Natural killer cell (primary cell): ENCODE measurements at places on chromosomes 12 and 14. TPM values are rescaled to one million over a fixed set of nuclear protein-coding genes. Genes with fewer than 3 reads are reported as not detected.

Gene EIF2S3B
- not detected for total RNA-seq

Gene ETFBKMT
- total RNA-seq: 1.9 TPM

Gene VWF
- total RNA-seq: 0.71 TPM

Gene TESPA1
- 39.9 TPM for total RNA-seq

Gene CEP170B
- 0.24 TPM for total RNA-seq

Gene ALDH1L2
- total RNA-seq: 1.1 TPM

Gene CDK4
- 30.7 TPM for total RNA-seq

Gene REP15
- total RNA-seq: not detected

Gene SOAT2
- total RNA-seq: not detected

Gene HHIPL1
- total RNA-seq: not detected

Gene NFATC4
- not detected for total RNA-seq

Gene RPL10L
- total RNA-seq: not detected

Gene KRT6C
- total RNA-seq: not detected

Gene ADSS1
- total RNA-seq: 2.1 TPM

Gene TMEM120B
- 8.4 TPM for total RNA-seq

Gene TAOK3
- total RNA-seq: 157 TPM

Gene ALX1
- not detected for total RNA-seq

Gene OR6C68
- not detected for total RNA-seq

Gene FAIM2
- total RNA-seq: 0.09 TPM

Gene MAPKAPK5
- total RNA-seq: 54.8 TPM

Gene SIX6
- total RNA-seq: not detected

Gene TMEM119
- 0.70 TPM for total RNA-seq

Gene EML5
- total RNA-seq: 1.0 TPM

Gene IFNG
- total RNA-seq: 124 TPM

Gene DPF3
- 1.4 TPM for total RNA-seq

Gene CLEC12A
- 13.6 TPM for total RNA-seq

Gene CEBPE
- not detected for total RNA-seq

Gene VRTN
- not detected for total RNA-seq

Gene HSP90AA1
- 470 TPM for total RNA-seq

Gene CCDC38
- 1.2 TPM for total RNA-seq

Gene PIWIL1
- total RNA-seq: not detected

Gene NPAS3
- total RNA-seq: not detected

Gene MYH7
- not detected for total RNA-seq

Gene TMEM30B
- 1.0 TPM for total RNA-seq

Gene SLC17A8
- not detected for total RNA-seq

Gene P2RX2
- not detected for total RNA-seq

Gene TCL1B
- total RNA-seq: not detected

Gene ADAMTS20
- not detected for total RNA-seq

Gene KLHL28
- 47.6 TPM for total RNA-seq

Gene TBX5
- not detected for total RNA-seq

Gene PSMD9
- 47.6 TPM for total RNA-seq

Gene KICS2
- 15.6 TPM for total RNA-seq

Gene BCL2L2
- 14.4 TPM for total RNA-seq

Gene STON2
- total RNA-seq: 1.7 TPM

Gene GDF3
- not detected for total RNA-seq

Gene SDSL
- total RNA-seq: 7.5 TPM

Gene RAPGEF3
- 0.49 TPM for total RNA-seq
